ENCODE measurements at places on chromosomes 2 and 18. TPM values are rescaled to one million over a fixed set of nuclear protein-coding genes. Genes with fewer than 3 reads are reported as not detected.
A peak's percentile ranks its signal among the peaks of the same experiment; 100 is the strongest.

DNA sequence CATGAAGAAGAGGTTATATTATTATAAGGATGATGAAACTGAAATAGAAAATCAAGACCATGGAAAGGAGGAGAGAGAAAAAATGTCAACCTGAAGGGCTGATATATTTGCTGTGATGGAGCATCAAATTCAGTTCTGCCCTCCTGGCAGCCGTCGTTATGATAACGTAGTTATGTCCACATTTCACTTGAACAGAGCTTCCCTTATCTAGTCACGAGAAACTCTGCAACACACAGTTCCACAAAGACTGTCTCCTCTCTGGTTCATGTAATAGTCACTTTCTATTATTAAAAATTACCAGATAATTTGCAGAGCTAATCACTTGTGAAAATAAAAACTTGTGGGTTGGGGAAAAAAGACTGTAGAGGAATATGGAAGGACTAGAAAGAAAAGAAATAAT, 19.5 kb upstream of the RBMS1 start:
- H3K36me3 ChIP-seq = no peaks in the 10 kb centered on the region
- no peak overlapping the region for H3K4me3 ChIP-seq
- no peak for DNase-seq
- H3K27ac ChIP-seq = no peak overlapping the region
- no peaks in the 10 kb centered on the region for H3K27me3 ChIP-seq

DNA sequence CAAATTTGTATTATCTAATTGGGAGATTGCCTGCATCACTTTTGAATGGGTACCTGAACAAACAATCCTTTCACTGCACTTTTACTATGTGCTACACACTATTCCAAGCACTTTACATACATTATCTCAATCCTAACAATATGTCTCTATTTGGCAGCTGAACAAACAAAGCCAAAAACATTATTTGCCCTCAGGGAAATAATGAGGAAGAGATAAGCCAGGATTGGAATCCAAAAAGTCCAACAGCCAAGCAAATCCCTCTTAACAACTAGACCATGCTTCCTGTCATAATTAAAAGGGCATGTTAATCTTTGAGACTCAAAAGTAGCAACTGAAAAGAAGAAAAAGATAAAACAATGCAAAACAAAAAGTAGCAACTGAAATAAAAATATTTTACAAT, 32.1 kb downstream of the RPRD1A start:
- peaks cover 20% of the 10 kb centered on the region for H3K36me3 ChIP-seq
- no peak overlapping the region for H3K4me3 ChIP-seq
- H3K27me3 ChIP-seq = no peaks in the 10 kb centered on the region
- peaks cover 6% of the 10 kb centered on the region for H3K4me1 ChIP-seq
- H3K27ac ChIP-seq = no peak overlapping the region
- no peak for DNase-seq

DPP4 gene
- 0.49 TPM for total RNA-seq

- no peak for DNase-seq
- no peaks in the 10 kb centered on the region for H3K36me3 ChIP-seq
- H3K4me1 ChIP-seq = no peaks in the 10 kb centered on the region
- no peak overlapping the region for H3K27ac ChIP-seq
- no peaks in the 10 kb centered on the region for H3K27me3 ChIP-seq
Observed at GRCh38 chr2:33775306-33775705, 176.2 kb upstream of the FAM98A start.

DNA sequence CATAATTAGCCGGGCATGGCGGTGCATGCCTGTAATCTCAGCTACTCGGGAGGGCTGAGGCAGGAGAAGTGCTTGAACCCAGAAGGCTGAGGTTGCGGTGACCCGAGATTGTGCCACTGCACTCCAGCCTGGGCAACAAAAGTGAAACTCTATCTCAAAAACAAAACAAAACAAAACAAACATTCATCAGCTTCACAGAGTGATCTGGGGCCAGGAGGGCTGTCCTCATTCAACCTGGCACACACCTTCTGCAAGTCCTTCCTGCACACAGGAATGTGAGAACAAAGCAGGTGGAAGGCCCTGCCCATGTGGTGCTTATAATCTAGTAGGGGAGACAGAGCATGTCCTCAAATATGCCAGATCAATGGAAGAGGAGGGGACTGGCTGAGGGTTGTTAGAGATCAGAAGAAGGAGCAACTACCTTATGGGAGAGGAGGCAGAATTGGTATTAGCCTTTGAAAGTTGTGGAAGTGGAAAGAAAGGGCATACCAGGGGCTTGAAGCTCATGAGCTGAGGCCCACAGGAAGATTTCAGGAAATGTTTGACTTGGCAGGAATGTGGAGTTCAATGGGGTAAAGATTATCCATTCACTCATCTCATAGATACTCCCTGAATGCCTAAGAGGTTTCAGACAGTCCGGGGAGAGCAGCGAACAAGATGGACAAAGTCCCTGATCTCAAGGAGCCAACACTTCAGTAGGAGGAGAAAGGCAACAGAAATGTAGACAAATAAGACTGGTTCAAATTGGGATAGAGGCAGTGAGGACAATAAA, 155.3 kb upstream of the SIX3 start:
- peaks cover 29% of the 10 kb centered on the region for H3K4me1 ChIP-seq
- no peak for DNase-seq
- H3K4me3 ChIP-seq = no peak overlapping the region
- H3K27ac ChIP-seq = no peak overlapping the region
- H3K36me3 ChIP-seq = no peaks in the 10 kb centered on the region

OST4 gene
- 256 TPM for total RNA-seq

- peak; percentile 17 for DNase-seq
- H3K4me1 ChIP-seq = peaks cover 15% of the 10 kb centered on the region
- H3K36me3 ChIP-seq = peaks cover 7% of the 10 kb centered on the region
- peak overlapping the region; percentile 1 for H3K27ac ChIP-seq
- H3K27me3 ChIP-seq = no peaks in the 10 kb centered on the region
Observed at GRCh38 chr2:72719416-72719815, 106.4 kb downstream of the EXOC6B start.

DNA sequence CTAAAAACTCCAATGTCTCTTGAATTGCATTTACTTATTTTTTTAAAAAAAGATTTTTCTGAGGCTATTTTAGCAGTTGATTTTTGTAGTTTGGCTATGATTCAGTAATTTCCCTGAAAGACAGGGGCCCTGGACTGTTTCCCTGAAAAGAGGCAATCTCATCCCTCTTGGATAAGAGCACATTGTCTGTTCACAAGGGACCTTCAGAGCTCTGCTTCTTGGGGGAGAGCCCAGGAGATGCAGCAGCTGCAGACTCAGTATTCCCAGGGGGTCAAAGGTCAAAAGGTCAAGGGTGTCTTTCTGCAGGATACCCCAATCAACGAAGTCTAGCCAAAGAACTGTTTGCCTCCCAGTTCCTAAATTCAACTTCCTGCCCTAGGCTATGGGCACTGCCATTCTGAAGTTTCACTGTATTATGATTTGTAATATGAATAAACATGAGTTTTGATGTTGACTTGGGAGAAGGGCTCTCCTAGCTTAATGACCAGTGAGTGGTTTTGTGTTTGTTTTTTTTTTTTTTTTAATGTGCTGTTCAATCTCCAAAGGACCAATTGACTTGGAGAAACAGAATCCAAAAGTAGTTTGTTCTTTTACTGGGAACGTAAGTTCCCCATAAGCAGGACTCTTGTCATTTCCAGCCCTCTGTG, 157.0 kb upstream of the SERPINE2 start:
- H3K27ac ChIP-seq = no peak overlapping the region
- H3K4me3 ChIP-seq = no peak overlapping the region
- no peaks in the 10 kb centered on the region for H3K36me3 ChIP-seq
- no peaks in the 10 kb centered on the region for H3K4me1 ChIP-seq
- DNase-seq = no peak
- H3K27me3 ChIP-seq = no peaks in the 10 kb centered on the region

DNA sequence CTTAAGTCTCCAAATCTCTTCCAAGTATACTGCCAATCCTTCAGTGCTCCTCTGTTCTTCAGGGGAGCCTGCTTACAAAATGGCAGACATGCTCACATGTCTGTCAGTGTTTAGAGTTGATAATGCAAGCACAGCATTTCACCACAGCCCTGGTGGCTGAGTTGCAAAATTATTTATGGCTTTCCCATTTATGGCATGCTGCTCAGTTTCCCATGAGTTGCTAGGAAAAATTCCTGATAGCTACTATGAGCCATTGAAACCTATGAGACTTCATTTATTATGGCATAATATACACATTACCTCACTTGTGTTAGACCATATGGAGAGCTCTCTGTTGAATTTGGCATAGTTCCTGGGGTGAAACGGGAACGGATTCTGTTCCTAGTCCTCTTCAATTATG, 448.7 kb upstream of the TCF4 start:
- H3K27me3 ChIP-seq = no peaks in the 10 kb centered on the region
- DNase-seq = no peak
- H3K4me1 ChIP-seq = peaks cover 13% of the 10 kb centered on the region
- H3K4me3 ChIP-seq = no peak overlapping the region
- H3K27ac ChIP-seq = no peak overlapping the region
- no peaks in the 10 kb centered on the region for H3K36me3 ChIP-seq

GRCh38 chr18:72410399-72410798, 133.7 kb downstream of the CBLN2 start:
- no peak for DNase-seq
- no peaks in the 10 kb centered on the region for H3K36me3 ChIP-seq
- H3K4me3 ChIP-seq = no peak overlapping the region

Data from neural progenitor cell (in vitro differentiated cells).